ENCODE measurements at places on chromosomes 7 and 10. TPM values are rescaled to one million over a fixed set of nuclear protein-coding genes. Genes with fewer than 3 reads are reported as not detected.

DNA sequence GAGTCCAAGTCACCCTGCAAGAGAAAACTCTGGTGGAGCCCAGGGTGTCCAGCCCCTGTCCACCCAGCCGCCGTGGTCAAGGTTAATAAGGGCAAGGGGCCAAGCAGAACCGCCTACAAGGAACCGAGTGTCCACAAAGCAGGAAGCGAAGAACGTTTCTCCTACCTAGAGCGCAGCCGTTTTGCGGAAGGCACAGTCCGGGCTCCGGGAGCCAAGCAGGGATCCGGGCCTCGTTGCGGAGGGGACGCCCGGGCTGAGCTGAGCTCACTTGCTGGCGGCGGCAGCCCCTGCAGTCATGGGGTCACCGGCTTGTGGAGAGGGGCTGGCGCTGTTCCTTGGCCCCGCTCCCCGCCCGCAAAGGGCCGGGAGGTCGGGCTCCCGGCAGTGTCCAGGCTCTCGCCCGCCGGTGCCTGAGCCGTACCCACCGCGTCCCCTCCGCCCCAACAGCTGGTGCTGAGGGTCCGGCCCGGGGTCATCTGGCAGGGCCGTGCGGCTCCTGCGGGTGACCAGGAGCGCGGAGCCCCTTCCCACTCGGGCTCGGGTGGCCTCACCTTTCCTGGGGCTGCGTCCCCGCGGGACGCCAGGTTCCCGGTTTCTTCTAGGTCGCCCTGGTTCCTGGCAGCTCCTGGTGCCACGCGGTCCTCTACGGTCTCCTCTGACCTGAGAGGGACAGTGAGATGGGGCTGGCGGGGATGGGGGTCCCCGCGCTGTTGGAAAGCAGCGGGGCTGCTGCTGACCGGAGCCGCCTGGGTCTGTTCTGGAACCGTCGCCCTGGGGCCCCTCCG lies 14.0 kb upstream of the ZNF273 start:
- peak; percentile 72 for ATAC-seq

Gene MCM10
- 0.88 TPM for total RNA-seq

Gene OR2A7
- total RNA-seq = 0.21 TPM

DNA sequence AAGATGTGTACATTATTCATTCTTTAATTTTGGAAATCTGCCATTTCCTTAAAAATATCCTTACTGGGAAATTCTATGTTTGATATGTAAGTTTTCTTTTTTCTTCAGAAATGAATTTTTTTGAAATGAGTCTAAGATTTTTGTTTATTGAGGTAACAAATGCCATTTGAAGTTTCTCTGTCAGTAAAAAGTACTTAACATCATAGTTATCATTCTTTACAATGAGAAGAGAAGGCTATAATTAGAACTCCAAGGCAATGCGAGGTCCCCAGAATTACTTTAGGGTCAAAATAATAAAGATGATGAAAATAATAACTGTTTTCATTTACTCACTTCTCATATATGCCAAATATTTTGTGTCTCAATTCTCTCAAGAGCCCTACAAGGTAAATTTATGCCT lies 37.0 kb upstream of the RHOBTB1 start:
- ATAC-seq = no peak

DNA sequence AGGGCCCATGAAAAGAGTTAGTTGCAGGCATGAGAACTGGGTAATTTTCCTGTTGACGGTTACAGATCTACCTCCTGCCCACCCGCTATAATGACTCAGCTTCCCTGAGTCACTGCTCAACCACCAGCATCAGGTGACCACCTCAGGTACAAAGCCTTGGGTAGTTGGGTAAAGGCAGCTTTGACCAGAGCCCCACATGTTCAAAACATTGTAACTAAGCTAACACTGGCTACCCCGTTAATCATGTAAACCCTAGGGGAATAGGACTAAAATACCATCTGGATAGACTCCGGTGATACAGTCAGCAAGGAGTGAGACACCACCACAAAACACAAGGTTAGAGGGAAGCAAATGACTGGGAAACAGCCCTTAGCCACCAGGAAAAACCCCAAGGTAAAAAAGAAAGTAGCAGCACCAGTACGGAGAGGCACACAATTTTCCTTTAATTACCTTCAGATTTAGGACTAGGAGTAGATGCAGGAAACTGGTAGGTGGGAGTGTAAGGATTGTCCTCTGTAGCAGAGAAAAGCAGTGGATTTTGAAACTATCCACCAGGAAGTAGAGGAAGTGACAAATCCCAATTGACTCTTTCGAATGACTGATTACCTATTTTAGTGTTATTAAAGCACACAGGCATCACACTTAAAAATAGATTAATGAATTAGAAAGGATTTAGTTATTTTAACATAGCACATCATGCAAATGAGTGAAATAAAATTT lies 103.5 kb upstream of the PDLIM1 start:
- no peak for ATAC-seq

- ATAC-seq = no peak
These were observed 135.2 kb upstream of the PRSS1 start for GRCh38 chr7:142614116-142614515.

- no peak for ATAC-seq
These were observed 53.2 kb upstream of the ZNF33B start for GRCh38 chr10:42691361-42692120.

DNA sequence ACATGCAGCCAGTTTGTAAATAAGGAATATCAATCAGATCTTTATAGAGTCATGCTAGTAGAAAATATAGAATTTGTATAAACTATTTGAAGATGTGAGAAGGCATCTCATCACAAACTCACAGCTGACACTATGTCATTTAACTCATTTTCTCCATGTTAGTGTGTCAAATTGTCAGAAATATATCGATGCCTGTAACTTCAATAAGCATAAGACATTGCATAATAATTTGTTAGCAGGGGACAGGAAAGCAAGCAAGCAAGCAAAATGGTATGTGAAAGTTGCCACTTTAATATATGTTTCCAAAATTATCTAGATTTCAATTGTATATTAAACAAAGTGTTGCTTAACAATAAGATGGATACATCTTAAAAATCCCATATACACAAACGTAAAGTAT lies 571.0 kb downstream of the ARL4A start:
- ATAC-seq = no peak

Gene TRUB1
- total RNA-seq = 30.3 TPM

Gene SRRM3
- 10.1 TPM for total RNA-seq

Gene TUBB8
- 3.5 TPM for total RNA-seq

DNA sequence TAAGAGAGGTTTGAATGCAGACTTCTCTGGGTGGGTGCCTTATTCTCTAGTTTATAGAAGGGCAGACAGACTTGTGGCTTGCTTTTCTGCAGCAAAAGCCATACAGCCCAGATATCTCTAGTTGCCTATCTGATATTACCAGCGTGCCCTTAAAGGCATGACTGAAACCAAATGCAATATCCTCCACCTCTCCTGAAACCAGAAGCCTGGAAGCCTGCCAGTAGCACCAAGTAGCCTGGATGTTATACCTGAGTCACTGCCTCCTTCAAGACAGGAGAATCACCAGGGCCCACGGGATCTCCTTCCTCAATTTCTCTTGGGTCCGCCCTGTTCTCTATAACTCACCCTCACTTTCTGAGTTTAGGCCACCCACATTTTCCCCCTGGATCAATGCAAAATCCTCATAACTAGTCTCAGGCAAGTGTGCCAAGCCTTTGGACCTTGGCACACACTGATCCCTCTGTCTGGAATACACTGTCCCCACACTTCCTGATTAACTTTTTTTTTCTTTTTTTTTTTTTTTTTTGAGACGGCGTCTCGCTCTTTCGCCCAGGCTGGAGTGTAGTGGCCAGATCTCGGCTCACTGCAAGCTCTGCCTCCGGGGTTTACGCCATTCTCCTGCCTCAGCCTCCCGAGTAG lies 638.4 kb downstream of the GALNT17 start:
- no peak for ATAC-seq

DNA sequence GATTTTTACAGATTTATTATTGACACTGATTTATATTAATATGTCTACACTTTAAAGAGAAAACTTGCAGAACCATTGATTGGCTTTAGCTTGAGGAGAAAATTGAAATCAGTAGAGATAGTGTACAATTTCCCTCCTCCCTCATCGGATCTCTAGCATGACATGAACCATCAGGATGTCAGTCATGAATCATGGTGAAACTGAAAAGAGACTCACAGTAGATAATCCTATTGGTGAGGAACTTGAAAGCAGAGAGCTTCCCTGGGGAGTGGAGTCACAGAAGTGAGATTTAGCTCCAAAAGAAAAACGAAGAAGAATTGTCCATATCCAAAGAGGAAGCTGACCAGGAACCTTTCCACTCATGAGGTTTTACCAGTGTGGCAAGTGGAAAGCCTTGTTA lies 346.8 kb downstream of the ABCA13 start:
- no peak for ATAC-seq

Gene BHLHA15
- total RNA-seq = not detected

GRCh38 chr10:61299841-61300240 lies 153.3 kb downstream of the TMEM26 start:
- no peak for ATAC-seq

DNA sequence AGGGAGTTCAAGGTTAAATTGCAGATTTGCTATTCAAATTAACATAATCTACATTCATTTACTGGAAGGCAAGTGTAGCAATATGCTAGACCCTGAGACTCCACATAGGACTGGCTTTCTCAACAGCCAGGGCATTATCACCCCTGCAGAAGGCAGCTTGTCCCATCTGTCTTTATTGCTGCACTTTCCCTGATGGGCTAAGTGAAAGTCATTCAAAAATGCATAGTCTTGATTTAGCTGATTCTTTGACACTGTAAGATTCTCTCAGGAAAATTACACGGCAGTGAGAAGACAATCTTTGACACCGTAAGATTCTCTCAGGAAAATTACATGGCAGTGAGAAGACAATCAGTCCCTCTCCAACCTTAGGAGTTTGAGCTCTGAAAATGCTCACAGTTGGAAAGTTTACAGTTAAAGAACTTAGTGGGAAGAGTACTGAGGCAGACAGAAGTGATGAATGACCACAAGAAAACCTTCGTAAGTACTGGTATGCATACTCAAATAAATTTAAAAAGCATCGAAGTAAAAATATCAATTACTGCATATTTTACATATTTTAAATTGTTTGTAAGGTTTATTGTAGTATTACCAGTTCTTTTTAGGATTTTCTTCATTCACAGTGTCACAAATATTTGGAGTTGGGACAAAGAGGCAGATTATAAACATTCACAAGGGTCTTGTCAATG lies 88.9 kb downstream of the RAPGEF5 start:
- peak; percentile 62 for ATAC-seq

GRCh38 chr10:7706534-7707073 lies 3.5 kb downstream of the ITIH2 start:
- no peak for ATAC-seq

DNA sequence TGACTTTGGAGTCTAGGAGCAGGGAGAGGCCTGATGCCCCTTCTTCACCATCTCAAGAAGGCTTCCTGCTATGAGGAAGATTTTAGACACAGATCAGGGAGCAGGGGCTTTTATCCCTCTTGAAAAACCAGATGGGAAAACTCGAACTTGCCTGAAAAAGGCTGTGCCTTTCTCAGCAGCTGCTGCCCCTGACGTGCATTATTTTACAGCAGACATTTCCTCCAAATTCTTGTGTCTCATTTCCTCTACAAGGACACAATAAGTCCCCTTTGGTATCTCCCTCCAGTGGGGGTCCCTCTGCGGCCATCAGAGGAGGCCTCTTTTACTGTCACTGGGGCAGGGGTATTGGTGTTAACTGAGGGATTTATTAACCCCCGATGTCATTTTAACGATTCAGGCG lies 38.0 kb upstream of the AQP1 start:
- no peak for ATAC-seq

DNA sequence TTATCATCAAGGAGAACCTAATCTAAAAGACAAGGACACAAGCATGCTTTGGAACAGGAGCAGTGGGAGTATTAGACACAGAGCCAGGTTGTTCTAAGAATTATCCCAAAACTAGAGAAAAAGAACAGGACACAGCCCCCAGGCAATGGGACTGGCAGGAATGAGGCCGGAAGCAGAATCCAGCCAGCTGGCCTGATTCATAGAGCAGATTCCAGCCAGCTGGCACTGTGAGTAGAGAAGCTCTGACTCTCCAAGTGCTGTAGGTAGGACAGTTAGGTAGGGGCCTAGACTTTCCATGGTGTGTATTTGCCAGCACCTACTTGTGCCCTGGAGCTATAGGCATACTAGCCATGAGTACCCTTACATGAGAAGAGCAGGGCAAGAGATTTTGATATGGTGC lies 13.3 kb upstream of the RAB18 start:
- ATAC-seq = no peak

Gene NCAPG2
- total RNA-seq = 31.6 TPM

Gene CYP3A7
- 0.44 TPM for total RNA-seq

Gene ARID5B
- total RNA-seq = 10.1 TPM

Gene DLG5
- 18.2 TPM for total RNA-seq

Gene BAIAP2L1
- 1.4 TPM for total RNA-seq

DNA sequence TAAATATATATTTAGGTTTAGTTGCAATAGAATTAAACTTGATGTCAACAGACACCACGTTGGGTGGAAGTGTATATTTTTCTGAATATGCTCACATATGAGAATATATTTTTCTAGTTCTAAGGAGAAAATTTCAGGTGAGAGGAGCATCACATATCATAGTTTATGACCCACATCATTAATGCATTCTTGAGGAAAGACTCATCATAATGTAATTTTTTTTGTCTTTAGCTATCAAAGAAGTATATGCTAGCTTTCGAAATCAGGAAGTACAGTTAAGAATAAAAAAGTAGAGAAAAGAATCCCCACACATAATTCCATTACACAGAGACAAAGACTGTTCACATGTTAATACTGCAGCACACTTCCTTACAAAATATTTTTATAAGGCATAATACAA lies 30.4 kb downstream of the A1CF start:
- ATAC-seq = no peak

DNA sequence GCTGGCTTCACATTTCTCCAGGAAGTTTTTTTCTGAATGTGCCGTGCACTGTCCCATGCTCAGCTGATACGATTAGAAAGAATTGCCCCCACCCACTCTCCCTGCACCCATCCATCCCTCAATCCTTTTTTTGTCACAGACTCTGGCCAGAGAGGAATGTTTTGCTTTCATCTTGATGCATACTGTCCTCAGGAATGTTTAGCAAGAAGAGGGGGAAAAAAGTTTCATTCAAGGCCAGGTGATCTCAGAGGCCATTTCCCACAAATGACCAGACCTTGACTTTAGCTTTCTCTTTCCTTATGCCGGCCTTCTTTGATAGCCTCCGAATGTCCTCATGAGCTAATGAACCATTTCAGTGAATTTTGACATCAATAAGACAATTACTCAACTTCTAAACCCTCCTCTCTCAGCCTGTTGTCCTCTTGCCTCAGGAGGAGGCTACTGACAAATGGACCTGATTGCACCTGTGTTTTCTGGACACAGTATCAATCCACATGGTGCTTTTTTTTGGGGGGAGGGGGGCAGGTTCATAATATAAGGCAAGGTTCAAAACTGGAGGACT lies 105.0 kb upstream of the KLF6 start:
- ATAC-seq = no peak

Gene LRRC61
- total RNA-seq = 0.68 TPM

- ATAC-seq = peak; percentile 82
These were observed 222.1 kb downstream of the GLI3 start for GRCh38 chr7:42014625-42015618.

All from motor neuron (in vitro differentiated cells).